ENCODE measurements at places on chromosomes 4 and X. TPM values are rescaled to one million over a fixed set of nuclear protein-coding genes. Genes with fewer than 3 reads are reported as not detected.

- no peak for DNase-seq
Measured at GRCh38 chr4:113086172-113086695, 36.8 kb downstream of the ANK2 start.

- DNase-seq: no peak
Measured at GRCh38 chrX:120305531-120306141, 5.6 kb downstream of the TMEM255A start.

GRCh38 chr4:51906167-51906958, 63.4 kb downstream of the DCUN1D4 start:
- DNase-seq: peak; percentile 8

DNA sequence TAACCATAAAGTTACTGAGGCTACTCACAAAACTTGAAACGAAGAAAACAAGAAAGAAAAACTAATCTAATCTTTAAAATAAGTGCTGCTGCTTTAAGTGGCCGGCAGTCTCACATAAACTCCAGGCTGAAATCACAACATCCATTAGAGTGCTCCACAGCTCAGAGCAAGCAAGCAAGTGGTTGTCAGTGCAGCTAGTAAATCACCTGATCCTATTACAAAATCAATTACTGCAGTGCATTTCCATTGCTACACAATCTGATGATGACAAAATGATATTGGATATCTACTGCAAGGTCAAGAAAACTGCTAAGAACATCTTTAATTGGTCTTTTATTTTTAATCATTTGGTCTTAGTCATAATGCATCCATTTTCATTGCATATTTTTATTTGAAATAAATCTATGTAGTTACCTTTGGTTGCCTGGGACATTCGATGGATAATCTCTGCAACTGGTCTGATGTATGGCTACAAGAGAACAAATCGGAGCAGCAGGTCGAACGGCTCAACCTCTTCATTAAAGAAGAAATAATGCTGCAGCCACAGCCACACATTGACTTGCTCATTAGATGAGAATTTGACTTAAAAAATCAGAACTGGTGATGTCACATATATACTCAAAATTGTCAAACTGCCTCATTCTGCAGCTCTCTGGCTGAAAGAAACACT, 87.7 kb downstream of the FBXW7 start:
- DNase-seq: no peak

DNA sequence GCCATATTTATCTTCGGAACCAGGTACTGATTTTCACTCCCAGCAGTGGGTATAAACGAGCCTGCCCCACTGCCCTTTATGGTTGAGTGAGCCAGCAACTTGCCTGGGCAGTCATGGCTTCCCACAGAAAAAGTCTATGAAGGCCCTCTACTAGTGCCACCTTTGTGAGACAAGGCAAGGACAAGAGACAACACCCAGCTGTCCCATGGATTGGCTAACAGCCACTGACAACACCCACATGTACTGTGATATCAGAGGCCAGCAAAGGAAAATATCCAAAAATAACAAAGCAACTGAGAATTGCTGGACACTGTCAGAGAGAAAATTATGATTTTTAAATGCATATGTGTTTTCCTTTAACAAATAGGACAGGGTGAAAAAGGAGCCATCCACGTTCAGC, 248.4 kb upstream of the TTC29 start:
- DNase-seq: no peak

- no peak for DNase-seq
Measured at GRCh38 chr4:89439533-89439932, 131.9 kb upstream of the GPRIN3 start.

- DNase-seq: peak; percentile 51
Measured at GRCh38 chrX:3461397-3462165, 115.1 kb upstream of the MXRA5 start.

GRCh38 chrX:2614911-2615310, 76.2 kb upstream of the CD99 start:
- no peak for DNase-seq

- DNase-seq: no peak
Measured at GRCh38 chrX:8741981-8742380, 10.0 kb upstream of the ANOS1 start.

DNA sequence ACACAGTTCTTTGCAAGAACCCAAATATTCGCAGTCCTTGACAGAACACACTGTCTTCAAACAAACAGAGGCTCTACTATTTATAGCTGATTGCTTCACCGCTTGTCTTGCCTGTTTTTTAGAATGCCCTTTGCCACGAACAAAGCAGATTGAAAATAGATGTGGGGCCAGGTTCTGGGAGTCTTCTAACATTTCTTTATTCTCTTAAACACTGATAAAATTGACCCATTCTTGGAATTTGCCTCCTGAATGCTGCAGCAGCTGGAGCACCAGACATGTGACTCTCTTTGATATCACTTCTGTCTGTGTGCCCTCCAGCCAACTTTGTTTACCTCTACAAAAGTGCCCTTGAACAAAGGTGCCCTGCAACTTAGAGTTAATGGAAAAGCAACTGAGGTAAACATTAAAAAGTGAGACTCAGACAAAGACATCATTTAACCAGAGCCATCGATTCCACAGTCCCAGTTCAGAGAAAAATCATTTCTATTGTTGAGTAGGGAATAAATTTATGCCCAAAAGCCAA, 64.2 kb upstream of the SPP1 start:
- peak; percentile 1 for DNase-seq

DNA sequence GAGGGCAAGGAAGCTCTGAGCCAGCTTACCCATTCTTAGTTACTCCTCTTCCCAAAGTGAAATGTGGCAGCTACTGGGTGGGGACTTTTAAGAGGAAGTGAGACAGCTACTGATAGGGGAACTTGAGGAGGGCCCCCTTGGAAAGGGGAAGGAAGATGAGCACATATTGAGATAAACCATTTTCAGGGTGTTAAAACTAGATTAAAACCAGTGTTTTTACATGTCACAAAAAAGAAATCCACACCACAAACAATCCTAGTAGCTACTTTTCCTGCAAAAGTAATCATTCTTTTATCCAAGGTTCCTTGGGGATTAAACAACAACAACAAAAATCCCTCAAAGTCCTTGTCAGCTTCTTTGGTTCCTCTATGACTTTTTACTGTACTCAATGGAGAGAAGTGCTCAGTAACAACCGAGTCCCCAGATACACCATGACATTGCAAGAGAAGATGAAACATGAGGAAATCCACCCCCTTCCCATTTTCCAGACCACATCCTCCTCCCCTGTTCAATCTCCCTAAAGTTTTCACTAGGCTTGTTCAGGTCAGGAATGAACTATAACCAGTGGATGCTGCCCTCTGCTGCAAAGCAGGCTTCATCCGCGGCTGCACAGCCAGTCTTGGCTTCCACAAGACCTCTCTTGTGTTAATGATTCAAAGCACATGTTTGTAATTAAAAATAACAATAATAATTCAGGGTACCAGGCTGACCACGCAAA, 113.5 kb upstream of the TMEM164 start:
- peak; percentile 15 for DNase-seq

DNA sequence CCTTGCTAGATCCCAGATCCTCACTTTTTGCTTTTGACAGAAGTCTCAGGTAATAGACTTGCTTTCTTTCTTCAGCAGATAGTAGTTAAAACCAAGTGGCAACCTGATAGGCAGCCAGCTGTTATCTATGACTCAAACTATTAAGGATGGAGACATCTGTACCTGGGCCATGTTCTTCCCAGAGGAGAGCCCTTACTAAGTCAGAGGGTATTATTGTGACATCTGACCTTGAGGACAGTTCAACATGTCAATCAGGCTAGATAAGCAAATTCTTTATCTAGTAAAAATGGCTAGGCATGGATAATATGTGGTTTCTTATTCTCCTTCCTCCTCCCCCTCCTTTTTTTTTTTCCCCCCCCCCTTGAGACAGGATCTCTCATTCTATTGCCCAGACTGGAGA, 39.2 kb downstream of the TRIM2 start:
- no peak for DNase-seq

GRCh38 chrX:9611436-9612145, 146.7 kb downstream of the TBL1X start:
- DNase-seq: peak; percentile 14

DNA sequence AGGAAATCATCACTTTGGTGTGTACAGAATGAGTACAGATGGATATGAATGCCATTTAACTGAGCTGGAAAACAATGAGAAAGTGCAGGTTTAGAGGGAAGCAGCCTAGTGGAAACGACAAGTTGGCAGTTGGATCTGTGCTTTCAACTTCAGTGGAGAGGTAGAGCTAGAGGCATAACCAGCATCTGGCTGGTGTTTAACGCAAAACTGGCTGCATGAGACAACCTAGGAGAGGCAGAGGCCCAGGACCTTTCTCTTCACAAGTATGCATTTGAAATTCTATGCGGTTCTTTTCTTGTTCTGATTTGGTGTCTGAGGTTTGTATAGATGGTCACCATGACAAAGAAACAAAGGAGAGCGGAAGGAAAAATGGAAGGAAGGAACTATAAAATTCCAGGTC, 63.1 kb downstream of the ANXA5 start:
- no peak for DNase-seq

DNA sequence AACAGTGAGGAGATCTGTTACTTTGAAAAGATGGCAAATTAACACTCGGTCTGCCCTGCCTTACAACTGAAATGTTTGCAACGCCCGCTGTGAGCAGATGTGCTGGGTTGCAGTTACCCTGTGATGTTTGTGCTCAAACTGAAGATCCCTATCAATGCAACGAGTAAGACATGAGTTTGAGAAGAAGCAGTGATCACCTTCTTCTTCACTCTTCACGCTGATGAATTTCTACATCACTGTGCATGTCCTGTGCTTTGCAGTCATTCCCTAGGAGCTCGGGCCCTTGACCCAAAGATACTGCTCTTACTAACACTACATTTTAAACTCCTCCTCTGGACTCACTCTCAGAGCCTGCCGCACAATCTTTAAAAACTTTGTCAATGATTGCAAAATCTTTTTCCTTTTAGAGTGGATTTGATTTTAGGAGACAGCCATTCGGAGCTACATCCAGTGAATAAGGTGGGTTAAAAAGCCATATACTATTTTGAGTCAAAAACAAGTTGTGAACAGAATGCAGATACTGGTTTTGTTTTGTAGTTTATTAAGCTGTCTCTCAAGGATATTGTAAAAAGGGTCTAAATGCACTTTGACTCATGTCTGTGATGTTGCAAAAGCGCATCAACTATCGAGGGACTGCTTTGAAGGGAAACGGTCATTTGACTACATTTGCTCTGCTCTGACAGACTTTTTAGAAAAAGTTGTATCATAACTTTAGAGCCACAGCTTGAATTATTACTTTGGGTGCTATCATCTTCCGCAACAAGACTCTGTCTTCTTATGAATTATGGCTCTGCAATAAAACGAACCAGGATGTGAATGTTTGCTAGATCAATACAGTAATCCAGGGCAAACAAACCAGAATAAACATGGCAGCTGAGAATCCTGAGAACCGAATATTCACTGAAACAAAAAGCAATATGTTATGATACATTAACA, 5.7 kb upstream of the RHOH start:
- no peak for DNase-seq

DNA sequence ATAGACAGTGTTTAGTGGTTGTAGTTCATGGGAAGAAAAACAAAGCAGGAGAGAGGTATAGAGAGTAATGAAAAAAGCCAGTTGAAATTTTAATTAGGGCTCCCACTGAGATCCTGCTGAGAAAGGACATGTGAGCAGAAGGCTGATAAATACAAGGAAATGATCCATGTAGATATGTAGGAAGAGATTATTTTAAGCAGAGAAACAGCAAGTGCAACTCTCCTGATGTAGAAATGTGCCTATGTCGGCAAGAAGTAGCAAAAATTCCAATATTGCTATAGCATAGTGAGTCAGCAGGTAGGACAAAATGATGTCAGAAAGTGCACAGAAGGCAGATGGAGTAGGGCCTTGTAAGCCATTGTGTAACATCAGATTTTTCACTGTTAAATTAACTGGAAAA, 1027.3 kb downstream of the PCDH18 start:
- DNase-seq: no peak

- DNase-seq: no peak
Measured at GRCh38 chr4:27913738-27914137, 1053.1 kb downstream of the STIM2 start.

GRCh38 chr4:47531241-47531953, 46.3 kb downstream of the ATP10D start:
- no peak for DNase-seq

DNA sequence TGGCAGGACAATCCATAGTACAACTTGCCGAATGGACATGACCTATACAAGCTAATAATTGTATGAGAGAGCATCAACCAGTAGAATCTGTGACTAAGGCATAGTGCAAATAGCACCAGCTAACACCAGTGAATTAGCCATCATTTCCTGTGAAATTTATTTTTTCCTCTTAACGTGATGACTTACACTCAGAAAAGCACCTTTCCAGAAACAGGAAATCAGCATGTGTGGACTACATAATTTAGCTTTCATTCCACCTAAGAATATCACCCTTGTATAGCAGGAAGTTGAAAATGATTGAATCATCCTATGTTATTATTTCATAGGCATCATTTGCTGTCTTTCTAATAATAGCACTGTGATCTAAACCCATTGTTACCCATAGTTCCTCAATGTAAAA, 1393.4 kb upstream of the PCDH7 start:
- no peak for DNase-seq

- DNase-seq: no peak
Measured at GRCh38 chr4:2061186-2062131, 2.3 kb downstream of the NAT8L start.

- no peak for DNase-seq
Measured at GRCh38 chrX:39974270-39974669, 123.5 kb downstream of the BCOR start.

GRCh38 chr4:178086320-178086719, 644.1 kb upstream of the AGA start:
- DNase-seq: peak; percentile 2

- no peak for DNase-seq
Measured at GRCh38 chrX:78105944-78106650, 2.0 kb downstream of the PGK1 start.

GRCh38 chr4:74453829-74454742, 9.2 kb downstream of the AREG start:
- DNase-seq: no peak

GRCh38 chr4:102246416-102246815, 98.9 kb downstream of the SLC39A8 start:
- DNase-seq: no peak

CITED1 gene
- total RNA-seq: not detected

SULT1E1 gene
- total RNA-seq: 2.4 TPM

ADAM29 gene
- not detected for total RNA-seq

PCDH7 gene
- 1.8 TPM for total RNA-seq

CYTL1 gene
- total RNA-seq: not detected

CD40LG gene
- not detected for total RNA-seq

MAGEE2 gene
- not detected for total RNA-seq

RIPPLY1 gene
- 0.31 TPM for total RNA-seq

PROM1 gene
- total RNA-seq: 43.8 TPM
